ENCODE measurements at places on chromosomes 12 and 14. TPM values are rescaled to one million over a fixed set of nuclear protein-coding genes. Genes with fewer than 3 reads are reported as not detected.
A peak's percentile ranks its signal among the peaks of the same experiment; 100 is the strongest.

The DNAI7 gene
- 0.82 TPM for total RNA-seq

DNA sequence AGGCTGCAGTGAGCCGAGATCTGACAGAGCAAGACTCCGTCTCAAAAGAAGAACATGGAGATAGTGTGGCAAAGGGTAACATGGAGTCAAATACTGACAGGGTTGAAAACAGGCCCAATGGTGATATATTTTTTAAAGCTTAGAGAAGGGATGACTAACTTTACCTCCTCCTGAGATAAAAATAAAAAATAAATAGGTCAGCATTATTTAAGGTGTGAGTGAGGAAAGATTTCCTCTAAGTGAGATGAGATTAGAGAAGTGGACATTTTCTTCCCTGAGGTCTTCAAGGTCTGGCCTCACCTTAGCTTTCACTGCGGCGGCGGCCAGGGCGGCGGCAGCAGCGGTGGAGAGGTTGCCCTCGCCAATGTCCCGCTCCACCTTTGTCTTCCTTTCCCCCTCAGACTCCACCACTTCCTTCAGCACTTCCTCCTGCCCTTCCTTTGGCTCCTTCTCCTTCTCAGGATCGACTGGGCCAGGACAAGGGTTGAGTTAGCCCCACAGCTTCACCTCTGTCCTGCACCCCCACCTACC, 11.1 kb downstream of the MYL6 start:
- no peaks in the 10 kb centered on the region for H3K27me3 ChIP-seq
- no peak for DNase-seq
- peaks cover 7% of the 10 kb centered on the region for H3K36me3 ChIP-seq

DNA sequence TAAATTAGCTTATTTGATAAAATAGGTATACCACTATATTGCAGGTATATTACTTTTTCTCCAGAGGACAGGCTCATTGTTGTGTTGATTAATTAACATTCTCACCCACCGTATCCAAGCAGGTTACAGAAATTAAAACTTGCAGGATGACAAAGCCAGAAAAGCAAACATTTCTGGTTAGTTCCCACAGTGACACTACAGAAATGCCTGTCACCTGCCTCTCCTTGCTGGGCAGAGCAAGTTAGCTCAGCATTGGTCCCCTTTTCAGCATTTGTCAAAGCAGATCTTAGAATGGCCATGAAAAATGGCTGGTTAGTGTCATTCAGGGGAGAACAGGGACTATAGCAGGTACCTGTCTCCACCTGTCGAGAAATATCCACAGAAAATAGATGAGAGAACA, 38.8 kb downstream of the RMST start:
- no peak overlapping the region for H3K4me3 ChIP-seq
- H3K4me1 ChIP-seq = no peaks in the 10 kb centered on the region
- H3K27ac ChIP-seq = no peak overlapping the region
- DNase-seq = no peak
- no peaks in the 10 kb centered on the region for H3K27me3 ChIP-seq

The A2M gene
- 1.5 TPM for total RNA-seq

DNA sequence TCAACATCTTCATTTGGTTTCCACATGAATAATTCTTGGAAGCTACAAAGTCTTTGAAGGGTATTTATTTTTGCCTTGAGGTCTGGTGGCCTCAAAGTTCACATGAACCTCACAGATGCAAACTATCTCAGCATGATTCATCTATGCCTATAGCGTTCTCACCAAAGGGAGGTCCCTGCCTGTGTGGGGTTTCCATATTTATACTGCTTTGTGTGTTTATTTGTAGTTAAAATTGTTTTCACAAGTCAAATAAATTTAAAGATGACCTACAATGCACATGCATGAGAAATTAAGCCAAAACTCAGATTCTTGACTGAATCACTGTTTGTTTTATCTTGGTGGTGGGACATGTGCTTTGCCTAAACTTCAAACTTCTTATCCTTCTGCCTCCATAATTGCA, 176.7 kb downstream of the PPM1H start:
- no peak overlapping the region for H3K4me3 ChIP-seq
- no peak overlapping the region for H3K27ac ChIP-seq
- peaks cover 5% of the 10 kb centered on the region for H3K27me3 ChIP-seq
- DNase-seq = no peak

The GPRC5A gene
- not detected for total RNA-seq

GRCh38 chr14:64692189-64692985, 11.8 kb upstream of the PLEKHG3 start:
- no peak for DNase-seq
- no peak overlapping the region for H3K27ac ChIP-seq
- H3K36me3 ChIP-seq = no peaks in the 10 kb centered on the region
- H3K4me1 ChIP-seq = no peaks in the 10 kb centered on the region
- peaks cover 6% of the 10 kb centered on the region for H3K27me3 ChIP-seq

DNA sequence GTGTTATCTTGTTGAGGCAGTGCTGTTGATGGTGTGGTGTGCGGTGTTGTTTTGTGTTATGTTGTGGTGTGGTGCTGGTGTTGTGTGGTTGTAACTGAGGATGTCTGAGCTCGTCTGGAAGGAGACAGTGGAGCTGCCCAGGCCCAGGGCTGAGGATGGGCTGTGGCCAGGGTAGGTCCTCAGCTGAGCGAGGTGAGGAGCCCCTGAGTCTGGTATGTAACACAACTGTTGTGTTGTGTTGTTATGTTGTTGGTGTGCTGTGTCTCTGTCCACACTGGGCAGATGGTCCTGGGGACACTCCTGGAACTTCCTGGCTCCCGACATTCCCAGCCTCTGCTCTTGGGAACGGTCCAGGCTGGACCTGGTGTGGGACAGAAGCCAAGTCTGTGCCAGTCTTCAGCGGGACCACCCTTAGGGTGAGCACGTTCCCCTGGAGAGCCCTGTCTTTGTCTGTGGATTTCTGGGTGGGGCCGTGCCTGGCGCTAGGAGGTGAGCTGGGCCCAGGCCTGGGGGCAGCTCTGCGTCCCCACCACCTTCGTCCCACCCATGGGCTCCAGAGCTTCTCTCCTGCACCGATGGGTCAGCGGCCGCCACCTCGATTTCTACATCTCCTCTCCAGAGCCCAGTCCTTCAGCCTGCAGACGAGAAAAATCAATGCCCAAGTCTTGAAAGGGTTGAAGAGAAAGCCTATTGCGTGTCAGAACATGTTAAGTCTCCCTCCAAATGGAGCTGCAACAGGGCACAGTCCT, 27.4 kb upstream of the SFSWAP start:
- no peak overlapping the region for H3K4me3 ChIP-seq
- H3K4me1 ChIP-seq = peaks cover 8% of the 10 kb centered on the region
- no peak for DNase-seq
- no peak overlapping the region for H3K27ac ChIP-seq
- peaks cover 5% of the 10 kb centered on the region for H3K27me3 ChIP-seq
- no peaks in the 10 kb centered on the region for H3K36me3 ChIP-seq

- H3K4me3 ChIP-seq = no peak overlapping the region
- H3K27ac ChIP-seq = no peak overlapping the region
- DNase-seq = no peak
- H3K27me3 ChIP-seq = no peaks in the 10 kb centered on the region
- H3K36me3 ChIP-seq = no peaks in the 10 kb centered on the region
These were observed 153.1 kb downstream of the GARIN6 start for GRCh38 chr12:99800605-99801004.

DNA sequence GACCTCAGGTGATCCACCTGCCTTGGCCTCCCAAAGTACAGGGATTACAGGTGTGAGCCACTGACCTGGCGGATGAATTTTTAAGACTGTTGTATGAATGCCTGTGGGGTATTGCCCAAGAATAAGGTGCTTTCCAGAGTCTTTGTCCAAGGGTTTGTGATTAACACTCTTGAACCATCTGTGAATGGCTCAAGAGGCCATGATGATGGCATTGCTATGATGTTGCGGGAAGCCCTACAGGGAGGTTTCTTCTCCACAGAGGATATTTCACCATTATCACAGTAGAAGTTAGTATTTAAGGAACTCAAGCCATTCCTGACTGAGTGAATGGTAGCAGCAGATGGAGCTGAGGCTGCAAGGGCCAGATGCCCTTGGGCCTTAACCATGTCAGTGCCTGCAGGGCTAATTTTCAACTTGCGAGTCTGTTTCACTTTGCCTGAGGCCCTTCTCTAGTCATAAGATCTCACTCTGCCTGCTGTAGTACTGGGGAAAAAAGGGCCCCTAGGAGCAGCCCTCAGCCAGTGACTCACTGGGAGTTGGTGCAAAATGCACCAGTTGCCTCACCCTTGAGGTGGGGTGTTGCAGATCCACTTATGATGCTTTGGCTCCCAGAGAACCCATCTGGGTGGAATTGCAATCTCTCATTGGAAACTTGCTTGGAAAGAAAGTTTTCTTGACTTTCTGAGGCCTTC, 108.6 kb upstream of the FLRT2 start:
- no peak overlapping the region for H3K27ac ChIP-seq
- H3K36me3 ChIP-seq = no peaks in the 10 kb centered on the region
- no peak for DNase-seq

The CLEC4C gene
- total RNA-seq = not detected

DNA sequence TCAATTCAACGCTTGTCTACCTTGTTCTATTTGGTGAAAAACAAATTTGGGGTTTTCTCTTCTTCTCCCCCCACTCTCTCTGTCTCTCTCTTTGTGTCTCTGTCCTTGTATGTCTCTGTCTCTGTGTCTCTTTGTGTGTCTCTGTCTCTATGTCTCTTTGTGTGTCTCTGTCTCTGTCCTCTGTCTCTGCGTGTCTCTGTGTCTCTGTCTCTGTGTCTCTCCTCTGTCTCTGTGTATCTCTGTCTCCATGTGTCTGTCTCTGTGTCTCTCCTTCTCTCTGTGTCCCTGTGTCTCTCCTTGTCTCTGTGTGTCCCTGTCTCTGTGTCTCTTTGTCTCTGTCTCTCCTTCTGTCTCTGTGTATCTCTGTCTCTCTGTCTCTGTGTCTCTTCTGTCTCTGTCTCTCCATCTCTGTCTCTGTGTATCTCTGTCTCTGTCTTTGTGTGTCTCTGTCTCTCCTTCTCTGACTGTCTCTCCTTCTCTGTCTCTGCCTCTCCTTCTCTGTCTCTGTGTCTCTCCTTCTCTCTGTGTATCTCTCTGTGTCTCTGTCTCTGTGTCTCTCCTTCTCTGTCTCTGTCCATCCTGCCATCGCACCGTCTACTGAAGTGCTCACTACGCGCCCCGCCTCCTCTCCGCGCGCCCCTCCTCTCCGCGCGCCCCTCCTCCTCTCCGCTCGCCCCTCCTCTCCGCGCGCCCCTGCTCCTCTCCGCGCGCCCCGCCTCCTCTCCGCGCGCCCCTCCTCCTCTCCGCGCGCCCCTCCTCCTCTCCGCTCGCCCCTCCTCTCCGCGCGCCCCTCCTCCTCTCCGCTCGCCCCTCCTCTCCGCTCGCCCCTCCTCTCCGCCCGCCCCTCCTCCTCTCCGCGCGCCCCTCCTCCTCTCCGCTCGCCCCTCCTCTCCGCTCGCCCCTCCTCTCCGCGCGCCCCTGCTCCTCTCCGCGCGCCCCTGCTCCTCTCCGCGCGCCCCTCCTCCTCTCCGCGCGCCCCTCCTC, 12.8 kb downstream of the LRCOL1 start:
- H3K4me1 ChIP-seq = peaks cover 20% of the 10 kb centered on the region
- peaks cover 46% of the 10 kb centered on the region for H3K27me3 ChIP-seq
- no peaks in the 10 kb centered on the region for H3K36me3 ChIP-seq

GRCh38 chr12:51323966-51324895, at the start of gene BIN2:
TSS of gene BIN2 (minus strand) at chr12:51324174. CDS start at chr12:51324102, 72 bp downstream.
- H3K27me3 ChIP-seq = no peaks in the 10 kb centered on the region
- H3K36me3 ChIP-seq = peaks cover 11% of the 10 kb centered on the region
- H3K4me1 ChIP-seq = peaks cover 86% of the 10 kb centered on the region

DNA sequence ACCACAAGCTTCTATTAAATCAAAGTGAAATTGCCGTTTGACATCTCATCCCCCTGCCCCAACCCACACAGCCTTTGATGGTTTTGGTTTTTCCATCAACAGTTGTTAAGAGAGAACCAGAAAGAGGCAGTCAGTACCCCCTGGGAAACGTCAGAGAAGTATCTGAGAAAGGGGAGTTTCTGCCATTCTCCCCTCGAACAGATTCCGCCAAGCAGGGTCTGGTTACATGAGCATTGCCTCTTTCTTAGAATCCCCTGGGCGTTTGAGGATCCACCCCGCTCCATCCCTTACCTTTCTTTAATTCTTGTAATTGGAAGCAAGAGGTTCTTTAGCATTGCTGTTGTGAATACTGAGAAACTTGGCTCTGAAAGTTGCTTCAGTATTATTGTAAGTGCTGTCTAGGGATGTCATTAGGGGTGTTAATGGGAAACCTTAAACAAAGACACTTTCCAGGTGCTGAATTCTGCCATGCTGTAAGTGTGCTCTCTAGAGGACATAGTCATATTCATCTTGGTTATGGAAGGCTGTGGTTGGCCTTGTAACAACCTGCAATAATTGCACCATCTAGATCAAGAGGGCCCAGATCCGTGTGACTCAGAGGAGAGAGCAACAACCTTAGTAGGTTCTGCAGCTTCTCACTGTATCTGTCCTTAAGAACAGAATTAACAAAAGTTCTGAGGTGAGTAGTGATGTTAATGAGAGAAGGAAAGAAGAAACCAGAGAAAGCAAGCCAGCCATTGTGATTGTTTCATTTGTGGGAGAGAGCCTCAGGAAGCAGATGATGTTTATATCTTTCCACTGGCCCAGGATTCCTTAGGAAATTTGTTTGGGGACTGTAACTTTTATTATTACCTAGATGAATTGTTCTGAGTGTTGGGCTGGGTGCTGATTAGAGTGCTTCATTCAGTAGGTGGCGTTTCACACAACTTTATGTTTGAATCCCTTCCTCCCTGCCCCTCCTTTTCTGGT, 9.0 kb downstream of the TMBIM6 start:
- peak overlapping the region; percentile 67 for H3K27ac ChIP-seq
- no peaks in the 10 kb centered on the region for H3K27me3 ChIP-seq
- peaks cover 27% of the 10 kb centered on the region for H3K4me1 ChIP-seq
- H3K36me3 ChIP-seq = peaks cover 72% of the 10 kb centered on the region

The HOXC6 gene
- total RNA-seq = not detected

The TUNAR gene
- total RNA-seq = not detected

- H3K36me3 ChIP-seq = no peaks in the 10 kb centered on the region
- peak overlapping the region; percentile 68 for H3K27ac ChIP-seq
These were observed 1.8 kb upstream of the GNS start for GRCh38 chr12:64760808-64761573.

DNA sequence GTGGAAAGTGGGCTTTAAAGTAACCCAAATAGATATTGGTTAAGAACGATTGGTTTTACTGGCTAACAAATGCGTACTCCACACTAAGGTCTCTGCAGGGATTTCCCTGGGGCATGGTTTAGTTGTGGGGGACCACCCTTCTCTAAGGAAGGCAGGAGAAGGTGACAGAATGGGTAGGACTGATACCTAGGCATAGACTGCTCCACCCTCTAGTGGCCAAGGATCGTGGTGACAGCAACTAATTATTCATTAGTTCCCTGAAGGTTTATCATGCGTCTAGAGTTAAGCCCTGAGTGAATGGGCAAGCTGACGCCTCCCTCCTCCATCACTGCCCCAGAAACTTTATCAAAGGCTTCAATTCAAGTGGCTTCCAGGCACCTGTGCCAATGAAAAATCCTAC, 9.1 kb downstream of the FAM181A start:
- DNase-seq = no peak
- no peak overlapping the region for H3K27ac ChIP-seq
- peaks cover 2% of the 10 kb centered on the region for H3K4me1 ChIP-seq
- H3K36me3 ChIP-seq = no peaks in the 10 kb centered on the region
- peaks cover 5% of the 10 kb centered on the region for H3K27me3 ChIP-seq

Measured in naive thymus-derived CD8-positive, alpha-beta T cell (primary cell).